Subcutaneous adipose tissue (tissue), 4 donors: ENCODE measurements at places on chromosomes 13 and 19. TPM values are rescaled to one million over a fixed set of nuclear protein-coding genes. Genes with fewer than 3 reads are reported as not detected.

RNASEH2B gene
- 40.4 TPM for total RNA-seq

SELENOV gene
- total RNA-seq, result not detected

MED25 gene
- total RNA-seq, result 15.2 TPM

CLEC17A gene
- not detected for total RNA-seq

NALCN gene
- 1.3 TPM for total RNA-seq

CABP5 gene
- total RNA-seq, result not detected

OR7C1 gene
- total RNA-seq, result not detected

CLC gene
- not detected for total RNA-seq

SLITRK1 gene
- not detected for total RNA-seq

TLE2 gene
- 29.7 TPM for total RNA-seq

KRTDAP gene
- not detected for total RNA-seq

S1PR4 gene
- total RNA-seq, result 3.7 TPM

LILRB2 gene
- total RNA-seq, result 9.3 TPM

KDM4B gene
- 26.7 TPM for total RNA-seq

IRGC gene
- total RNA-seq, result not detected

APOE gene
- total RNA-seq, result 1,106 TPM

ZNF813 gene
- total RNA-seq, result 4.1 TPM

KLHL1 gene
- total RNA-seq, result not detected

MIR17HG gene
- total RNA-seq, result 3.6 TPM

KLC3 gene
- not detected for total RNA-seq

GRIK5 gene
- total RNA-seq, result not detected

ACP7 gene
- not detected for total RNA-seq

CEACAM8 gene
- total RNA-seq, result 0.98 TPM

PSG6 gene
- total RNA-seq, result not detected

NXNL1 gene
- not detected for total RNA-seq

NOVA2 gene
- 2.3 TPM for total RNA-seq

CEACAM4 gene
- 2.6 TPM for total RNA-seq

SIGLEC9 gene
- total RNA-seq, result 34.7 TPM

TMEM259 gene
- total RNA-seq, result 193 TPM

CATSPERD gene
- not detected for total RNA-seq

ZNF773 gene
- 13.4 TPM for total RNA-seq

ZNF540 gene
- total RNA-seq, result 2.2 TPM

C2CD4C gene
- total RNA-seq, result 0.44 TPM

MEIOSIN gene
- not detected for total RNA-seq

FGF14 gene
- total RNA-seq, result 0.33 TPM
